ENCODE measurements at places on chromosomes 1 and 21.

DNA sequence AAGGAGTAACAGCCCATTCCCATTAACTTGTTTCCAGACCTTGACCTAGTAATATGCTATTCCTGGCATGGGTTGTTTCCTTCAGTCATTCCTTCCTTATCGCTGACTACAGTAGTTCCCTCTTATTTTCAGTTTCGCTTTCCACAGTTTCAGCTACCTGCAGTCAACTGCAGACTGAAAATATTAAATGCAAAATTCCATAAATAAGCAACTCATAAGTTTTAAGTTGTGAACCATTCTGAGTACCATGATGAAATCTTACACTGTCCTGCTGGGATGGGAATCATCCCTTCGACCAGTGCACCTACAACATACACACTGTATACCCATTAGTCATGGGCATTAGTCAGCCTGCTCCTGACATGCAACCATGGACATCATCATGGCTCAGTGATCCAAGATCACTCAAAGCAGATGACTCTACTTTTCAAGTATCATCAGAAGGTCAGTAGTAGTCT is 66.7 kb downstream of the CCDC30 start:
- DNase-seq = peak; percentile 5

GRCh38 chr1:216750031-216750627 is 26.9 kb upstream of the ESRRG start:
- DNase-seq = peak; percentile 55

DNA sequence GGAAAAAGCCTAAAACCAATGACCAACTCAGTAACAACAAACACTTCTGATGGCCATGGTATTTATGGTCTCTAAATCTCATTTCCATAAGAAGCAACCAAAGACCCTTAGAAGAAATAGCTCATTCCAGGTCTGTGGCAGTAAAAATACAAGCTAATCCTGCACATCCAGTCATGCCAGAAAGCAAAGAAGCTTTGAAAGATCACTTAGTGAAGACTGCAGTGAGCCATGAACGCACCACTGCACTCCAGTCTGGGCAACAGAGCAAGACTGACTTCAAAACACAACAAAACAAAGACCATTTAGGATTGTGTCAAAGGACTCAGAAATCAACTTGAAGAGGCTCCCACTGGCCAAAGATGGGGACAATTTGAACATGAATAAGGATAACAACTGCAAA is 18.4 kb upstream of the ELK4 start:
- DNase-seq = no peak

- DNase-seq = no peak
Measured at GRCh38 chr1:1925437-1926345, 6.6 kb upstream of the TMEM52 start.

DNA sequence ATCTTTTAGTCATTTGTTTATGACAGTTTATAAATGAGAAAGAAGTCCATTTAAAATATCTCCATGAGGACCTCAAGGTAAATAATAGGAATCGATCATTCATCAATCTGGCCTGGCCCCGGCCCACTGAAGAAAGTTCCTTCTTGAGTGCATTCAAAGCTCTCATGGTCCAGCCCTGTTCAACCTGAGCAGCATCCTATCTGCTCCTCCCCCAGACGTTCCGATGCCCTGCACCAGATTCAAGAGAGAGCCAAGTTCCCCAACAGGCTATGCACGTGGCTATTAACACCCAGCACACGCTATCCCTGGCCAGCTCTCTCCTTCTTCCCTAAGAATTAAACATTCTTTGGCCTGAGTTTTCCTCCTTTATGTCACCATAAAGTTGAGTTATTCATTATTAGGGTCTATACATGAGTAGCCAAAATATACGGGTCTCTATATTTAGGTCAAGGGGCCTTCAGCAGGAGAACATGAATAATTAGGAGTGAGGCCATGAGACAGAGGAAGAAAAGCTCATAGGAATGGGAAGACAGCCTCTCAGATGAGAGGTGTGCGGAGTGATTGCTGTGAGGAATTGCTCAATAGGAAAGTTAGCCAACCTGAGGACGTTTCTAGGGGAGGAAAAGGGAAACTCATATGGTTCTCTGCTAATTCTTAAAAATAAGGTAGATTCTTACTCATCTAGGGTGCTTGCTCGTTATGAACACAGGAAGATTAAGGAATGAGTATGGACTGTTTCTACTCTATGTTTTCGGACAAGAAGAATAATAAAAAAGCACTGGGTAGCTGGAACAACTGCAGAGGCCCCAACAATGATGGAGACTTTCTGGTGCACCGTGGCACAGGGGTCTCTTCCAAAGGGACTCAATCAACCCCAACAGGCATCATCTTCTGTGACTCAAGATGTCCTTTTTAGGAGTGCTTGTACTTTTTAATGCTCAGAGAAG is 23.6 kb downstream of the RUNX1 start:
- no peak for DNase-seq

DNA sequence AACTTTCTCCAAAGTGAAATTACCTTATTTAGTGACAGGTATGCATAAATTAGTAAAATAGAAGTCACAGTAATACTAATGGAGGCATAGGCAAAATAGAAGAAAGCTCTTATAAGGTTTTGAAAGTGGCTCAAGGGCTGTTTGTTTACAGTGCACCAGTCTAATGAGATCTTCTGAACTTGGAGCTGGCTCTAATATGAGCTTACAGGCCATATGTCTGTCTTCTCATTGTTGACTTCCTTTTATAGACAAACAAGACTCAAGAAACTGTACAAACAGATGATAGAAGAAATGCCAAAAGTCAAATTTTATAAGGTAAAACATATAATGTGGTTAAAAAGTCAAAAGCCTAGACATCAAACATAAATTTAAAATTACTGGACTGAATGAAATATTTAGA is 207.5 kb upstream of the NEGR1 start:
- DNase-seq = no peak

DNA sequence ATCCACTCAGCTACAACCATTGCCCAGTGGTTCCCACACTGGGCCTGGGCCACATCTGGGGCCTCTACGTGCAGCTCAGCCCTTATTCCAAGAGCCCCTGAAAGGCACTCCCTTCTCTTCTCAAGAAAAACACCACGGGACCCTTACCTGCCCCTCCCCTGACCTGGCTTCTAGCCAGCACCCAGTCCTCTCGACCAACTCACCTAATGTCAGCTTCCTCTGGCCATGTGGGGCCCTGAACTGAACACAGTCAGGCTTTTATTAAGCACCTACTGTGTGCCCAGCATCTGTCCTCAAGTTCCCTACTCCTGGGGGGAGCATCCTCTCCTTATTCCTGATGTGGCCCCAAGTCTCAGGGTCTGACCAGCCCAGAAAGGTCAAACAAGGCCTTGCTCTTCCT is 208.4 kb downstream of the MATN1 start:
- DNase-seq = no peak

DNA sequence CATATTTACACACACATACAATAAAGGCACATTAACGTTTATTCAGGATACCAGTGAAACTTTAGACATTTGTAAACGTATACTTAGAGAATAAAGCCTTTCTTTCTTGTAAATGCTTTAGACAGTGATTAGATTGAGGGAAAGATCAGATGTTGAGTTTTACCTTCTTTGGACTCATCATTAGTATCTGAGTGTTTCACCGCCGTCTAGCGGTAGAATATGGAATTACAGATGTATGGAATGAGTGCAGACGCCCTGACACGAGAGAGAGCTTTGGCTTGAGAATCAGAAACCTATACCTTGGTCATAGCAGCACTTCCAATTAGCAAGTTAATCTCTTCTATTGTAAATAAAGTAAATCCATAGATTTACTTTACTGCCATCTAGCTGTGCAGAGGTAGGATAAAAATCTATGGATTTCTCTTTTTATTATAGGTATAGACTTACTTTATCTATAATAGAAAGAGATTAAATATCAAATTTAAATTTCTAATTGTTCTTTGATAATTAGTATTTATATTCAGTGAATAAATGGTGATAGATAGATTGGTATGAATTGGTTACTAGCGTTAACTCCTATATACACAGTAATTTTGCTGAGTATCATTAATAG is 12.6 kb downstream of the FLG2 start:
- DNase-seq = peak; percentile 33

DNA sequence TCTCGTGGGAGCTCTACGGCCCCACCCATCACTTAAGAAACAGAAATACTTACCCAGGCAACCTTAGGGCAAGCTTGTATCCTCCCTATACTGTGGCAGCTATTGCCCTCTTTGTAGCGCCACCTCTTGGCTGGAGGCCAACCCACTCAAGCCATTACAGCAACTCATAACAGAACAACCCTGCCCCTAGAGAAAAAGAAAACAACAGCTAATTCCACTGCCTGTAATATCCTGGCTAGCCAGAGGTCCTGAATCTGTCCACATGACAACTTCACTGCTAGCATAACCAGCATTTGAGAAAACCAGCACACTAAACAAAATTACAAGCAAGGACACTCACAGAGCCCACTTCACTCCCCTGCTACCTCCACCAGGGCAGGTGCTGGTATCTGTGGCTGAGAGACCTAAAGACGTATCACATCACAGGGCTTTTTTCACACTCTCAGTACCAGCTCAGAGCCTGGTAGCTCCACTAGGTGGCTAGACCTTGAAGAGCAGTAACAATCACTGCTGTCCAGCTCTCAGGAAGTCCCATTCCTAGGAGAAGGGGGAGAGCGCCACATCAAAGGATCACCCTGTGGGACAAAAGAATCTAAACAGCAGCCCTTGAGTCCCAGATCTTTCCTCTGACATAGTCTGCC is 14.5 kb upstream of the MX1 start:
- no peak for DNase-seq

GRCh38 chr1:65443647-65444046 is 23.2 kb downstream of the LEPR start:
- no peak for DNase-seq

- no peak for DNase-seq
Measured at GRCh38 chr21:23471877-23472276, 2135.4 kb downstream of the MRPL39 start.

- peak; percentile 41 for DNase-seq
Measured at GRCh38 chr21:18499761-18500376, 96.3 kb upstream of the TMPRSS15 start.

DNA sequence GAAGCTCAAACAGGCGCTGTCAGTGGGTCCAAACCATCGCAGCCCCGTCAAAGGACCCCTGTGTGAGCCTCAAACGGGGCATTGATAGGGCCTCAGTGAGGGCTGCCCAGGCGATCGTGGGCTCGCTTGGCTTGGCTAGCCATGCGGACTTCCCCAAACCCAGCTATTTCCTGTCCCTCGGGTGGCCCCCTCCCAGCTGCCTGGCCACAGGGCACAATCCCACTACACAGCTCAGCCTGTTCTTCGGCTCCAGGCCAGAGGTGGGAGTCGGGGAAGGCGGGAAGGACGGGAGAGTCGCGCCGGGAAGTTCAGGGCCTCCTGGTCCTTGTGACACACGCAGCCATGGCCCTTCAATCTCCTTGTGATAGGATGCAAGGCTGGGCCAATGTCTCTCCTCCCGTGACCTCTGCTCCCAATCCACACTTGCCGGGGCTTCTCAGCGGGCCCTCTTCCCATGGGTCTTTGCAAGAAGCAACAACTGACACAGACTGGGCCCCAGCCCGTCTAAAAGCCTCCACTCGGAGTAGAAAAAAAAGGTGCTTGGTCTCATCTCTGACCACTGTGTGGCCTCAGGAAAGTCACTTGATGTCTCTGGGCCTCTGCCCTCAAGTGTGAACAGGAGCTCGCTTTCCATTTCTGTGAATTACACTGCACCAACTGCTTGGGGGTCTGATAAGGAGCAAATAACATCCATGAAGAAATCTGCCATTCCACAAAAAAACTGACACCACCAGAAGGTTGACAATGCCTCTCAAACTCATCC is 7.1 kb upstream of the MATN1 start:
- no peak for DNase-seq

GRCh38 chr1:216749232-216749631 is 26.0 kb upstream of the ESRRG start:
- no peak for DNase-seq

DNA sequence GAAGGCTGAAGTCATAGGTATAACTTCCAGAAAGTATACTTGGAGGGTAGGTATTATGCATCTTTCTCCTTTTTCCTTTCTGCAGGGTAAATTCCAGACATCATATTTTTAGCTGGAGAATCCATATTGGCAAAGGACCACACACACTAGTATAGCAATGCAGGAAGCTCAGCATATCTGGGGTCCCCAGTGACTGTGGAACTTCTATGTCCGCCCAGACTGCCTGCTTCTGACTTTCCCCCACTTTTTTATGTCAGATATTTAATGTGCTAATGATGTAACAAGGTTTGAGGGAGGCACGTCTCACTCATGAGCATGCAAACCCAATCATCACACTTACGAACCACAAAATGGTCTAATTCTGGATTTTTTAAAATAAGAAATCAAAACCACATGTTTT is 90.4 kb downstream of the BACH1 start:
- no peak for DNase-seq

- DNase-seq = no peak
Measured at GRCh38 chr1:64934115-64934877, 32.1 kb downstream of the JAK1 start.

GRCh38 chr1:218886101-218886871 is 287.4 kb upstream of the LYPLAL1 start:
- DNase-seq = no peak

DNA sequence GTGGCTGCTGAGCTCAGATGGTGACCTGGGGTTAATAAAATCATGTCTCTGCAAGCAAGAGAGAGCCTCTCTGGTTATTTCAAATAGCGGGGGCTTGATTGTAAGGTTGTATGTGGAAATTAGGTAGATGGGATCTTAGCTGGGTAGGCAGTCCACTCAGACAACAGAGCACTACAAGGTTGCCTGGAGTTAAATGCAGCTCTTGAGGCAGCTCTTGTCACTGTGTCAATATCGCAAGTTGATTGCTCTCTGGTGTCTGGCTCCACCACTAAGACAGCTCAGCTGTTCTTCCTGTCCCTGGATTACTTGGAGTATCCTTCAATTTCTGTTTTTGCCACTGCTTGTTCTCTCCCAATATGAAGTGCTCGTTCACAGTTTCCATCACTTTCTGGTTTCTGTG is 93.8 kb downstream of the C21orf91 start:
- DNase-seq = no peak

- DNase-seq = peak; percentile 57
Measured at GRCh38 chr1:98794196-98794886, 132.8 kb downstream of the SNX7 start.

- DNase-seq = no peak
Measured at GRCh38 chr1:229447809-229448252, 13.9 kb upstream of the ACTA1 start.

GRCh38 chr1:225914391-225914790 is 9.7 kb downstream of the PYCR2 start:
- DNase-seq = no peak

- DNase-seq = no peak
Measured at GRCh38 chr1:17280436-17280835, 27.6 kb upstream of the PADI4 start.

DNA sequence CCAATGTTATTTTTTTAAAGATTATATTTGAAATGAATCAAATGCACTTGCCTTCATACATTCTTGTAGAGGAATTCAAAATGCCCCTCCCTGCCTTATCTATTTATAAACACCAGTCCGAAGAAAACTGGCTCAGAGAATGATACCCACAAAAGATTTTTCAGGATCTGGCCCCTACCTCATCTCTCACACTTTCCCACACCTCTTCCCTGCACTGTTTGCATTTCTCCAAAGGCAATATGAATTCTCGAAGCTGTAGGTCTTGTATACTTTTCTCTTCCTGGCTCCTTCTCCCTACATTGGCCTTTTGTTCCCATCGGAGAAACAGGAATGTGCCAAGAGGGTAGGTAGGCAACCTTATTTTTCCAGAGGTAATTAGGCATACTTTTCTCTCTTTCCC is 12.0 kb upstream of the CCDC190 start:
- no peak for DNase-seq
